ENCODE measurements at places on chromosomes 3 and 15.

DNA sequence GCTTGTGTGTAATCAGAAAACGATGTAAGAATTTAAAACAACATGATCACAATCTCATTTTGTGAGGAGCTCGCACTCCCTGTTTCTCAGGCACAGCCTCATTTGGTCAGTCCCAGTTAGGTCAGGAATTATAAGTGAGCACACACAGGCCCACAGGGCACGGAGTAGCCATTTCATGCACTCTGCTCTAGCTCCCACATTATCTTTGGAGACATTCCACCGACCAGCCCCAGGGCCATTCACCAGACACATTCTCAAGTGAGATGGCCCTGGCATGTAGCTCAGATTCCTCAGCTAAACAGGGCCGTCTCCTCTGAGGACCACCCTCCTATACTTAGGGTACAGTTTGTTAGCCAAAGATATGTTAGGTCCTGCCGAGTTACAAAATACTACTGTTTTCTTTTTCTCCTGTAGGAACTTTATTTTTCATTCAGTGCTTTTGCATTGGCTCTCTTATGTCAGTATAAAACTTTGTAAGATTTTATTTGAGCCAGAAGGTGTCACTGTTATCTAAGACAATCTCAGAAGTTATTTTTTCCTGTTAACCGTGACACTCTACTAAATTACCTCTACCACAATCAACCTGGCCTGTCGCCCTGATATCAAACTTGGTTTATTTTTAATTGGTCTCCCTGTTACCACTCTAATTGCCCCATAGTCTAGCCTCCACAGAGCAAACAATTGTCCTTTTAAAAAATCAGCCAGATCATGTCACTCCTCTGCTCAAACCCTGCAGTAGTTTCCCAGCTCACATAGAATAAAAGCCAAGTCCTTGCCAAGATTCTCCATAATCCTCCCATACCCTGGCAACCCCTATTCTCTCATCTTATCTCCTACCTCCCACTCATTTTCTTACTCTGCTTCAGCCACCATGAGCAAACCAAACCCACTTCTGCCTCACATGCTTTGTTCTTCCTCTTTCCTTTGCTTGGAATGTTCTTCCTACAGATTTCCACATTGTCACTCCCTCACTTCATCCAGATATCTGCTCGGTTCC, 105.7 kb downstream of the PPP2R3A start:
- DNase-seq: no peak

GRCh38 chr15:76978522-76979330, 16.2 kb upstream of the PSTPIP1 start:
- DNase-seq: no peak

GRCh38 chr15:93060336-93061248, 28.4 kb downstream of the RGMA start:
- no peak for DNase-seq

- DNase-seq: no peak
These were observed 25.1 kb downstream of the SNX33 start for GRCh38 chr15:75672646-75673425.

DNA sequence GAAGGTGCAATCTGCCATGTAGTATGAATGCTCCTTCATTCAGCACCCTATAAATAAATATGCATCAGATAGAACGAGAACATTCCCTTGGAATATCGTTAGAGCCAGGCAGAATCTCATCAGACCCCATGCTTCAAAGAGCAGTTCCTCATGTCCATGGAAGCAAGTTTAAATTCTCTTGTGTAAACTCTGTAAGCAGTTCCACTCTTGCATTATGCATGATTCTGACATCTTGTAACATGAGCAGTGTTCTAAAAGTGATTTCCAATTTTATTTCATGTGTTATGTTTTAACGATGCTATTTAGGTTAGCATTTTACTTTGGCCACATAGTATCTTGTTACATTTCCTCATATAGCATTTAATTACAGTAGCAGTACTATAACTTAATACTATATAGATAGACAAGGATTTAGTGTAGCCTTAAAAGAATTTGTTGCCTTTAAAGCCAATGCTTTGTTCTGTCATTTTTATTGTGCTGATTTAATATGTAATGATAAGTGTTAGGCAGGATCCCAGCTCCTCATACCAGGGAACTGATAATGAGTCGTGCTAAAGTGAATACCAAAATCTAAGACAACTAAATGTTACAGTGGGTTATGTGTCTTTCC, 161.2 kb upstream of the NECTIN3 start:
- no peak for DNase-seq

DNA sequence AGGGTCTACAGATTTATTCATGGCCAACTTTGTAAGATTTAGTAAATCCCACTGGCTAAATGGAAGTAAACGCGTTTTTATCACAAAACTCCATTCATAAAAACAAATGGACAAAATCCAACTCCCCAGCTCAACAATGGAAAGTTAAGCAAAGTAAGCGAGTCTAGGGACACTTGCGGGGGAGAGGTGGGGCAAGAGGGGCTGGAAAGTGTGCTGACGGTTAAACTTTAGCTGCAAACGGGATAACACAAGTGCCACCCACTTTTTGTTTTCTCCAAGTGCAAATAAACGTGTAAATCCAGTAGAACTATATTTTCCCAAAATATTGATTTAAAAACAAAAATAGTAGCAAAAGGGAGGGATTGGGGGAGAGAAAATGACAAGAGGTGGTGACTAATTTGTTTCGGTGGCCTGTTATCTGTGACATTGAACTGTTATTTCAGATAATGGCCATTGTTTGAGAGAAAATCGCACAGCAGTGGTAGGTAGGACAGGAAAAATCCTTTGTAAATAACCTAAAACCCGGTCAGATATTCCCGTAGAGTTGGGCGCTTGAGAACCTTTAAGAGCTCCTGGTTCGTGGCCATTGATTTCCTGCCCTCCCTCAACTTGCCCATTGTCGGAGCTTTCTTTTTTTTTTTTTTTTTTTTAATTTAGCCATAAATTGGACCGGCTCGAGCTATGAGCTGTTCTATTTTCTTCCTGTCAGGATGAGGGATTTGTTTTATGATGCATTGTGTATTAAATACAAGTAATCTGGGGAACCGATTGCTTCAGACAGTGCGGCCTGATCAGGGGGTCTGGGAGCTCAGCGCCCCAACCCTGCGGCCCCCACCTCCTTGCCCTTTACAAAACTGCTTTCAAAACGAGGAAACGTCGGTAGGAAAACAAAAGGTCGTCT, 514.8 kb downstream of the MECOM start:
- DNase-seq: no peak

GRCh38 chr3:44984335-44984734, 8.3 kb downstream of the EXOSC7 start:
- DNase-seq: no peak

GRCh38 chr3:175255698-175256097, 396.6 kb downstream of the NAALADL2 start:
- DNase-seq: no peak

DNA sequence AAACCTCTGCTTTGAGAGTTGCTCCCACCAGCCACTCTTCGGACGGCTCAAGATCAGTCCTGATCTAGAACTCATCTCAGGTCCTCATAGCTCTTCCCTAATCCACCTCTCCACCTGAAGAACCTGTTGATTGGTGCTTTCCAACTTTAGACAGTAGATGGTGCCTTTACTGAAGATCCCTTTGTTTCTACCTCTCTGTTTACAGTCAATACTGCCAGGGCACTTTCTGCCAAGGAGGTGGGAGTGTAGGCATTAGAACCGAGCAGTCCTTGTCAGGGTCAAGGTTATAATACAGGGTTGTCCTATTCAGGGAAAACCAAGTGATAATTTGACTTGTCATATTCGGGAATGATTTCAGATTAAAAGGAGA, 1.2 kb downstream of the CGNL1 start:
- DNase-seq: no peak

DNA sequence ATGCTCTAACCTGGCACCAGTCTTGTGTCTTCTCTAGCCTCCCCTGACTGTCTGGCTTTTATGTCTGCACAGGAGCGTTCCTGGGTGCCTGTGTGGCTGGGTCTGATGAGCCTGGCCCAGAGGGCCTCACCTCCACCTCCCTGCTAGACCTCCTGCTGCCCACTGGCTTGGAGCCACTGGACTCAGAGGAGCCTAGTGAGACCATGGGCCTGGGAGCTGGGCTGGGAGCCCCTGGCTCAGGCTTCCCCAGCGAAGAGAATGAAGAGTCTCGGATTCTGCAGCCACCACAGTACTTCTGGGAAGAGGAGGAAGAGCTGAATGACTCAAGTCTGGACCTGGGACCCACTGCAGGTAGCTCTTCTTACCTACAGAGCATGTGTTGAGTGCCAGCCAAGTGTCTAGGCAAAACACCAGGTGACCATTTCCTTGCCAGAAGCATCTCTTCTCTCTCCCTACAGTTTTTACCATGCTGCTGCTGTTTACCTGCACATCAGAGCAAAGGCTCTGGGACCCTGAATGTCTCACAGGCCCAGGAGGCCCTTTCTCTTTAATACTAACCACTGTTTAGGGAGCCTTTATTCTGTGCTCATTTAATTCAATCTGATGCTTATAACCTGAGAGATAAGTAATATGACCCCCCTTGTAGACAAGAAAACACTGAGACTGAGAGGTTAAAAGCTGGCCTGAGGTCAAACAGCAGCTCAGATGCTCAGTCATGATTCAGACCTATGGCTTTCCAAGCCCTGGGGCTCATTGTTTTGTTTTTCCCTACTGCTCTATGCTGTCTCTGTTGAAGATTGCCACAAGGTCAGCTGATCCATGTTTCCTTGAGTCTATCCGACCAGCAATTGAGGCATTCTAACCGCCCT, 10.4 kb downstream of the PODXL2 start:
- DNase-seq: no peak

GRCh38 chr3:73719413-73719851, 94.7 kb upstream of the PDZRN3 start:
- DNase-seq: no peak

- peak; percentile 34 for DNase-seq
These were observed 6.6 kb upstream of the CHSY1 start for GRCh38 chr15:101258238-101259144.

GRCh38 chr3:29065211-29065785, 215.6 kb upstream of the RBMS3 start:
- peak; percentile 1 for DNase-seq

DNA sequence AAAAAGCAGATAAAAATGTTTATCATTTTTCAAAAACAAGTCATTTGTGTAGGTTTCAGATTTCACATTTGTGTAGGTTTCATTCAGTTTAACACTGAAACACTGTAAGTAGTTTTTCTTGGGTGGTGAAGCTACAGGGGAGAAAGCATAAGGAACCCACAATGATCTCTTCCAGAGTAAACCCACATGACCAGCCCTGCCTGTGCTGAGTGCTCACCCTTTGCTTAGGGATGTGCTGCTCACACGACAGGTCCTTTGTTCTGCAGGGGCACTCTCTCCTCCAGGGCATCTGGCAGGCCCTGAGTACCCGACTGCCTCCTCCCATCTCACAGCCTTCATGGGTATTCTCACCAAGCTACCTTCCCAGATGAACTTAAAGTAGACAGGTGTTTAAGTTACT, 28.9 kb downstream of the ZXDC start:
- no peak for DNase-seq

GRCh38 chr15:51128701-51129100, 34.0 kb upstream of the TNFAIP8L3 start:
- no peak for DNase-seq

- no peak for DNase-seq
These were observed 37.7 kb downstream of the ALDH1L1 start for GRCh38 chr3:126142652-126143051.

DNA sequence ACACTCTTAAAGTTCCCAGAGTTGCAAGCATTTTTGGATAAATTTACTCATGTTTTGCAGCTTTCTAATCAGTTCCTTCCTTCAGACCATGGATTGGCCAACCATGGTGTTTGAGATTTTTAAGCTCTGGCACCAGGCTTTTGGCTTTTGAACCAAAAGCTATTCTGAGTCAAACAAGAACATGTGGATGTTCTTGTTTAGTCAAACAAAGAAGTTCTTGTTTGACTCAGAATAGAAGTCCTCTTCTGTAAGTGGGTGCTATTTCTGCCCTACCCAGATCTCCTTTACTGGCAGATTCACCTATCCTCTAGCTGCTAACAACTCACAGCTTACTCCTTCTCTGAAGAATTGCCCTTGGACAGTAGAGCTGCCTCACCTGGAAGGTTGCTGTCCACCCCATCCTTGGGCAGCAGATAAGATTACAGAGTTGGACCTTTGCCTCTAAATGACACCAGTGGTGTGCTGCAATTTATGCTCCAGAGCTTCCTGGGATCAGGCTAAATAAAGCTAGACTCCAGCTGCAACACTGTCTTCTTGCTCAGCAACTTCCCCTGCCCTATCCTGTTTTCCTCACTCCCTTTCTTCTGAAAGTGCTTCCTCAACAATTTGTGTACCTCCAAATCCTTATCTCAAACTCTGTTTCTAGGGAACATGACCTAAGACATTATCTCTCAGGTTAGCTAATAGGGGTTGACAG, 65.6 kb downstream of the COL6A6 start:
- no peak for DNase-seq

DNA sequence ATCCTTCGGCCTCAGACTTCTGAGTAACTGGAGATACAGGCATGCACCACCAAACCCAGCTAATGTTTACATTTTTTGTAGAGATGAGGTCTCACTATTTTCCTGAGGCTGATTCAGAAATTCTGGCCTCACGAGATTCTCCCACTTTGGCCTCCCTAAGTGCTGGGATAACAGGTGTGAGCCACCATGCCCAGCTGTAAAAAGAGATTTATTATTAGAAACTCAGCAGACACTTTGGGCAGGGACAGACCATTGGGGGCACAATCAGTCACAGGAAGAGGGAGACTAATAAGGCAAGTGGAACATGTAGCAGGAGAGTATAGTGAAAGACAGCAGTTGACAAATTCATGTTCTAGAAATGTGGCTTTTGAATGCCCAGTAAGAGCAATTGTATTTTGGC, 249.2 kb downstream of the CBLB start:
- no peak for DNase-seq

DNA sequence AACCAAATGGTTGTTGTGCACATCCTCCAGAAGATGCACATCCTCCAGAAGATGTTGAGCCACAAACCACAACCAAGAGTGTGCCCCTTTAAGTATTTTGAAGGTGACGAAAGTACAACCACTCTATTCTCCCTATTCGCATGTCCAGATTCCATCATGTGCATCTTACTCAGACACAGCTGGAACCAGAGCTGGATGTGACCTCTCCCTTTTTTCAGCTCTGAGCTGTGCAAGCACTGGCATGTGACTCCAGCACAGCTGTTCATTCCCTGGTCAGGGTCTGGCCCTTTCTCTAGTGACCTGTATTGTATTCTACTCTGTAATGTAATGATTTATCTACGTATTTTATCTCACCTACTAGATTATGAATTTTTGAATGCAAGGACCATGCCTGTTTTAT, 29.3 kb upstream of the DLG1 start:
- DNase-seq: no peak

DNA sequence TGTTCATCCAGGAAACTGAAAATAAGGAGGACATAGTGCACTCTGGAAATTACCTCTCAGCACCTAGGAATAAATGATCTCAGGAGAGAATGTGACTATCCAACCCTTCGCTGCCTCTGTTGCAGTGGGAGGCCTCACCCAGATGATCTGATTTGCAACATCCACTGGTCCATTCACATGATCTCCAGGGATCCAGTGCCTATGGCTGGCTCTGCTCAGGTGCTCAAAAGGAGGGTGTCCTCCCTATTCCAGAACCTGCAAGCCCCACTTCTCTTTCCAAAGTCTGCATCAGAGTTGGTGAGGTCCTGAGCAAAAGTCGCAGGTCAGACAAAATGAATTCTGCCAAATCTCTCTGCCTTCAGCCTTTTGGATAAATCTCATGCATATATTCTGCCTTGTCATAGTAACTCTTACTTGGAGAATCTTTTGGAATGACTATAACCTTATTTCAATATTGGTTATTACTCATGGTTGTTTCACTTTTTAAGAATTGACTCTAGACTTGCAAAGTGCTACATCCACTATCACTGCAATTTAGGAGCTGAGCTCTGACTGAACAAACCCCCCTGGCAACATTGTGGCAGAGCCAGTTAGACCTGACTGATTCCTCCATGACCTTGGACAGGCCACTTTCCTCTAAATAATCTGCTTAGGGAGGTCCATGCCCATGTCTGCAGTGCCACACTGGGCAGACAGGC, 295.1 kb downstream of the EPHB1 start:
- no peak for DNase-seq

All from NCI-H1694 (cell line).